Immature natural killer cell (primary cell): ENCODE measurements at places on chromosomes 16 and 17.
A peak's percentile ranks its signal among the peaks of the same experiment; 100 is the strongest.

DNA sequence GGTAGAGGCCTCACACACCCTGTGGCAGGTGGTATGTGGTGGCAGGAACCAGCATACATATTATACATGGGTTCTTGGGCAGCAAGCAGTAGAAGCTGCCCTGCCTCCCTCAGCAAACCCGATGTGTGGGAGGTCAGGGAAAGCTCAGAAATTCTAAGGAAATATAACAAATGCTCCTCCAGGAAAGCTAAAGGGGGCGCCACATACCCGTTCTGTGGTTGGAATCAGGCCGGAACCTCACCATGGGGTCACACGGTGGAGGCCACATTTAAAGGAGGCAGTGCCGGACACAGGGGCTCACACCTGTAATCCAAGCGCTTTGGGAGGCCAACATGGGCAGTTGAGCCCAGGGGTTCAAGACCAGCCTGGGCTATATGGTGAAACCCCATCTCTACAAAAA lies 12.4 kb upstream of the KATNB1 start:
- no peak for DNase-seq

GRCh38 chr16:60818465-60818864 lies 1217.8 kb downstream of the CDH8 start:
- DNase-seq, result no peak

- DNase-seq, result no peak
Observed at GRCh38 chr17:83177611-83178532, 98.5 kb downstream of the METRNL start.

DNA sequence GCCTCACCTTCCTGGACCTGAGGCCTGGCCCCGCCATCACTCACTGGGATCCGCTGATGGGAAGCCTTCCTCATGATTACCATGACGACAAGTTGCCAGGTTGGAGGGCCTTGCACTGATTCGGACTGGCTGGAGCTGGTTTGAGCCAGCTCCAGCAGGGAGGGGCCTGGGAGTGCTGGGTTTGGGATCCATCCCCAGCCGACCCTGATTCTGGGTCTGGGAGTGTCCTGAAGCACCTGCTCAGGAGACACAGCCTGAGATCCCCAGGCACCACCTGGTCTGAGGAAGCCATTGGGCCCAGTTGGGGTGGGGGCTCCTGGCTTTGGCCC lies 5.9 kb upstream of the BAIAP3 start:
- no peak for DNase-seq

- DNase-seq, result no peak
Observed at GRCh38 chr16:59905131-59905530, 1171.0 kb upstream of the GOT2 start.

GRCh38 chr17:82465023-82465603 lies 6.6 kb downstream of the NARF start:
- DNase-seq, result no peak

DNA sequence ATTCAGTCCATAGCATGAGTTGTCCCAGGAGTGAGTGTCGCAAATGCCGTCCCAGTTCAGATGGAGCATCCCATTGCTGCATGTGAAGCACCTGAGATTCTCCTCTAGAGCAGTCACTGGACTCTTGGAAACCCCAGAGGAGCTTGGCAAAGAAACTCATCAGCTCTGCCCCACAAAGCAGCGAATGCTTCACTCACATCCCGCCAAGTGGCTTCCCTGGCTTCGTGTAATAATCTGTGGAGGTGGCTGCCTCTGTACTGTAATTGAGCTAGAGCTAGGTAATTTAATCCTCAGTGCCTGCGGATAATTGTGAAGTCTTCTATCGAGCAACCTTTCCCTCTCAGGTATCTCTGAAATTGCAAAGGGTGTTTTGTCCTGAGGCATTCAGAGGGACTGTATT lies 107.1 kb downstream of the SNX29 start:
- no peak for DNase-seq

GRCh38 chr17:10743316-10744009 lies 13.6 kb upstream of the TMEM220 start:
- no peak for DNase-seq

GRCh38 chr17:37518826-37519225 lies 29.1 kb downstream of the DUSP14 start:
- no peak for DNase-seq

DNA sequence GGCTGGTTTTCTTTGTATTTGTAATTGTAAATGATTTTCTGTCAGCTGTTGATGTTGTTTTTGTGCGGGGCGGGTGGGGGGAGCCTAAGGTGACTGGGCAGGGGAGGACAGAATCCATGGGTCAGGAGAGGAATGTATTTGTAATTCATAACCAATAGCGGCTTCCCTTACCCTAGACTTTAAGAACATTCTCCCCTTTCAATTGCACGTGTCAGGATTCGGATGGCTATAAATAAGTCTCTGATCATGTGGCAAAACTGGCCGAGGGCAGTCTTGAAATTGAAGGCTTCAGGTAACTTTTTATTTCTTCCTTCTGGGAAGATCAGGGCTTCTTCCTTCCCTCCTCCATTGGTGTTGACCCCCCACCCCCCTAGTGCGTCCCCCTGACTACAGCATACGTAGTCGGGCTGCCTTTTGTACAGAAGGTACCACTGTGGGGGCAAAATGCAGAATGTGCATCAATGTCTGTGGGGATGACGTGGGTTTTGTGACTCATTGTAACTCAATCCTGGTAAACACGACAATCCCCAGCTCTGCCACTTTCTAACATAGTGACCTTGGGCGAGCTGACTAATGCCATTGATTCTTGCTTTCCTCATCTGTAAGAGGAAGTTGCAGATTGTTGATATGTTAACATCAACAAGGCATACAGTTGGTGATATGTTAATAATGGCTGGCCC lies 16.2 kb downstream of the MARCHF10 start:
- DNase-seq, result no peak

DNA sequence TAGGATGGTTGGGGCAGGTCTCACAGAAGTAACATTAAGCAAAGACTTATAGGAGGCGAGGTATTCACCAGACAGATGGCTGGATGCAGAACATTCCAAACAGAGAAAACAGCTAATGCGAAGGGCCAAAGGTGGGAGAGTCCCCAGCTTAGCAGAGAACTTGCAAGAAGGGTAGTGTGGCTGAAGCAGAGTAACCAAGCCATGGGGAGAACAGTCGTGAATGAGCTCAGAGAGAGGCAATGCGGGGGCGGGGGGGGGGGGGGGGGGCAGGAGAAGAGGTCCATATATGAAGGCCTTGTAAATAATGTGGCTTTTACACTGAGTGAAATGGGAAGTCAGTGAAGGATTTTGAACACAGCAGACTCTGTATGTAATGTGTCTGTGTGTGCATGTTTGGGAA lies 81.3 kb downstream of the SMG6 start:
- no peak for DNase-seq

- no peak for DNase-seq
Observed at GRCh38 chr17:73320601-73321264, 8.9 kb upstream of the CDC42EP4 start.

DNA sequence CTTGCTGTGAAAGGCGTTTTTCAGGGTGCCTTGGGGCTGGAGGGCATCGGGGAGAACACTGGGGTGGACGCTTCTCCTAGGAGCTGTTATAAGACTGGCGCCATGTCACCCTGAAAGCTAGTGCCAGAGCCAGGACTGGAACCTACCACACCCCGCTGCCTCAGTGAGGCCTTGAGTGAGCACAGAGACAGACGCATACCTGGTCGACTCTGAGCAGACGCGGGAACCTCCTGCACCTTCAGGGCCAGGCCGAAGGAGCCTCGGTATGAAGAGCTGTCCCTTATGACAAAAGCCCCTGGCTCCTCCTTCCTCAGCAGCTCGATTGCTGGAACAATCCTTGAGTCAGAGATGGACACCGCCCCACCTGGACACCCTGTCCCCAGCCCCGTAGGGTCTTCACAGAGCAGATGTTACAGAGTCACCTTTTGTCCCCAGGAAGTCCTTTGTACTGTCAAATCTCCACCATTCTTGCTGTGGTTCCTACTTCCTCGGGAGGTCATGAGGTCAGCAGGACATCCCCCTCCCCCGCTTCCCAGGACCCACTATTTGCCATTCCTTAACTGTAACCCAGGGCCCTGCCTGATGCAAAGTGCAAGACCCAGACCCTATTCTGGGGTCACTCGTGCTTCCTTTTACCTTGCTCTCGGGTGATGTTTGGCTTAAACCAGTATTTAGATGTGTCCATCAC lies 17.0 kb downstream of the TNS4 start:
- DNase-seq, result no peak

- no peak for DNase-seq
Observed at GRCh38 chr16:1027501-1027815, 45.1 kb upstream of the SSTR5 start.

GRCh38 chr17:75525806-75526554 lies 483 bp downstream of the LLGL2 start:
- DNase-seq, result peak; percentile 17

- DNase-seq, result no peak
Observed at GRCh38 chr16:28592511-28592910, 4.3 kb downstream of the SULT1A2 start.

DNA sequence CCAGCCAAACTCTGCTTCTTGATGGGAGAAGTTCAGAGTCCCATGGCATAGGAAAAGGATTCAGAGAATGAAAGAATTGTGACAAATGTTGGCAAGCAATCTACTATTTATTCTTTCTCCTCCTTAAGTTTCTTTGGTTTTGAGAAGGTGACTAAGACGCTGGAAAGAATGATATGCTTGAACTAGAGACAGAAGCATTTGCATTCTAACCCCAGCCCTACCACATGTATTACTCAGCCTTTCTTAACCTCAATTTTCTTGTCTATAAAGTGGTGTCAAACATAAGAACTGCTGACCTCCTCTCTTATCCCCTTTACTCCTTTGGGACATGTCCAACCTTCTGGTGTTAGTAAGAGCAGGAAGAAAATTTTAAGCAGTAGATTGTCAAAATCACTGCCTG lies 124.7 kb downstream of the HS3ST2 start:
- DNase-seq, result no peak

GRCh38 chr17:63549289-63549945 lies 860 bp upstream of the DCAF7 start:
- no peak for DNase-seq

DNA sequence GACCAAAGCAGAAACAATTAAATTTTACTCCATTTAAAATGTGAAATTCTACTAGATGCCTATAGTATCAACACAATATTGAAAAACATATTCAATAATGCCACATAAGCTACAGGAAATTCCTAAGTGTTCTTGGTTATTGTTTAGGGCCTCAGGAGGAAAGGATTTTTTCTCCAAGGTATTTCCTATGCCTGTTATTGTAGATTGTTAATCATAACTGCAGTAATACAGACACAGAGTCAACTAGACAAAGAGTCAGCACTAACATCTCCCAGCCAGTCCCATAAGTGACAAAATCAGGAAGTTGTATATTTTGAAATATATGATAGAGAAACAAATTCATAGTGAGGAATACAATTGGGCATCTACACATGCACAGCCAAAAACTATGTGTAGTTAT lies 782.7 kb upstream of the KIF2B start:
- no peak for DNase-seq

DNA sequence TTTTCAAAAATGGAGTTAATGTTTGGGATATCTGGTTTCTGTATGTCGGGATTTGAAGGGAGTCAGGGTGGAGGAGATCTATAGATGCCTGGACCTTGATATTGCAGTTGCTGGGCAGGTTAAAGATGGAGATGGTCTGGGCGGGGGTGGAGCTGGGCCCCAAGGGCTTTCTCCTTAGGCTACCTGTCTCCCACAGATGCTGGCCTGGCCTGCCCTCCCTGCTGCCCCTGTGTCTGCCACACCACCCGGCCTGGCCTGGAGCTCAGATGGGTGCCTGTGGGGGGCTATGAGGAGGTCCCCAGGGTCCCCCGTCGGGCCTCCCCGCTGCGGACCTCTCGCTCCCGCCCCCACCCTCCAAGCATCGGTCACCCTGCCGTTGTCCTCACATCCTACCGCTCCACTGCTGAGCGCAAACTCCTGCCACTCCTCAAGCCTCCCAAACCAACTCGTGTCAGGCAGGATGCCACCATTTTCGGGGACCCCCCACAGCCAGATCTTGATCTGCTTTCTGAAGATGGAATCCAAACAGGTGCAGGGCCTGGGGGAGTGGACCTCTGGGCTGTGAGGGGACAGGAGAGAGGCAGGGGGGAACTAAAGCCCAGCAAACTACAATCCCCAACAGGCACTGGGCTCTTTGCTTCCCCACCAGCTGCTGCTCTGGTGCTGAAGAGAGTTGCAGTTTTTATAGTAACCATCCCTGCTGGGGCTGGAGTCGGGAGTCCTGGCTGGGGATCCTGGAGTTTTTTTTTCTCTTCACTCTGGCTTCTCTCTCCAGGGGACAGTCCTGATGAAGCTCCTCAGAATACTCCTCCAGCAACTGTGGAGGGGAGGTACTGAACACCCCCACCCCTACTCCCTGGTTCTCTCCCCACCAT lies 2.9 kb downstream of the ARHGEF15 start:
- no peak for DNase-seq

DNA sequence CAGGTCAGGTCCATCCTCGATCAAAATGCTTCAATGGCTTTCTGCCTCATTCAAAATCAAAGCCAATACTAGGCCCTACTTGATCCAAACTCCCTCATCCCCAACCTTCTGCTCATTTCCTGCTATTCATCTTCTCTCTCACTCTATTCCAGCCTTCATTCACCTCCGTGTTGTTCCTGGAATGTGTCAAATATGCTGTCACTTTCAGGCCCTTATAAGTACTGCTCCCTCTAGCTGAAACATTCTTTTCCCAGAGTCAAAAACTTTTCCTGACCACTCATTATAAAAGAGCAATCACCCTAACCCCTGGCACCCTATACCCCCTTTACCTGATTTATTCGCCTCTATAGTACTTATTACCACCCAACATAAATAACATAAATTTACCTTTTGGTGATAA lies 303.7 kb upstream of the PMFBP1 start:
- no peak for DNase-seq

DNA sequence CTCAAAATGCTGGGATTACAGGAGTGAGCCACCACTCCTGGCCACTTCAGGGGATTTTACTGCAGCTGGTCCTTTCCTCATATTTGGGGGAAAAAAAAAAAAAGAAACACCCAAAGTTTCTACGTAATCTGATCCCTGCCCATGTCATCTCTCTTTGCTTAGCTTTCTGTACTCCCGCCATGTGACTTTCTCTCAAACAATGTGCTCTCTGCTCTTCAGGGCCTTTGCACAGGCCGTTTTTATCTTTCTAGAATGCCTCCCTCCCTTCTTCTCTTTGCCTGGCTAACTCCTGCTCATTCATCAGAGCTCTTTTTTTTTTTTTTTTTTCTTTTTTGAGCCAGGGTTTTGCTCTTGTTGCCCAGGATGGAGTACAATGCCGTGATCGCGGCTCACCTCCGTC lies 4.9 kb upstream of the HDAC5 start:
- DNase-seq, result no peak

DNA sequence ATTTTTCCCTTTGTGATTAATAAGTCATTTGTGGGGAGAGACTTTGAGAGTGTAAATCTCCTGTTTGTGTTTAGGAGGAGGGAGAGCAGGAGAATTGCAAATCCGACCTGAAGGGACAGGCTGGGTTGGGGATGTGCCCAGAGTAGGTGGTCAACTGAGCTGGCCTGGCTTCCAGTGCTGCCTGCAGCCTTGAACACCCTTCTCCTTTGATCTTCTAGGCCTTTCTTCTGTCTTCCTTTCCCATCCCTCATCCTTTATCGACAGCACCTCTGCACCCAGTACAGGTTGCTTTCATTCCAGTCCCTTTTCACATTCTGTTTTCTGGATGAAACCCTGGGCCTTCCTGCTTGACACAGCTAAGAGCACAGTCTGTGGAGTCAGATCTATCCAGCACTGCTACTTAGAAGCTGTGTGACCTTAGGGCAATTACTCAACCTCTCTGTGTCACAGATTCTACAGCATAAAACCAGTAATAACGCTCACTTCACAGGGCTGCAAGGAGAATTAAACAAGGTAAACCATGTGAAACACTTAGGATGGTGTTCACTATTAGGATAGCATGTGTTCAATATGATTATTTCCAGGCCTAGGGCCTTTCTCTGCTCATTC lies 1.0 kb upstream of the CSNK2A2 start:
- DNase-seq, result no peak

- no peak for DNase-seq
Observed at GRCh38 chr17:79792341-79792871, 4.5 kb downstream of the CBX8 start.
